Glomerular endothelial cell (primary cell): ENCODE measurements at places on chromosomes 11 and 22. TPM values are rescaled to one million over a fixed set of nuclear protein-coding genes. Genes with fewer than 3 reads are reported as not detected.

Gene ABTB2
- 3.5 and 3.6 TPM in 2 replicates for total RNA-seq

GRCh38 chr11:27622541-27623300 lies 77.5 kb downstream of the BDNF start:
- no peak for DNase-seq

Gene MMP27
- not detected in 2 replicates for total RNA-seq

Gene MS4A15
- not detected in 2 replicates for total RNA-seq

GRCh38 chr11:11272254-11272653 lies 80.8 kb downstream of the CSNK2A3 start:
- DNase-seq: no peak
